ENCODE measurements at places on chromosomes 6 and 20.

DNA sequence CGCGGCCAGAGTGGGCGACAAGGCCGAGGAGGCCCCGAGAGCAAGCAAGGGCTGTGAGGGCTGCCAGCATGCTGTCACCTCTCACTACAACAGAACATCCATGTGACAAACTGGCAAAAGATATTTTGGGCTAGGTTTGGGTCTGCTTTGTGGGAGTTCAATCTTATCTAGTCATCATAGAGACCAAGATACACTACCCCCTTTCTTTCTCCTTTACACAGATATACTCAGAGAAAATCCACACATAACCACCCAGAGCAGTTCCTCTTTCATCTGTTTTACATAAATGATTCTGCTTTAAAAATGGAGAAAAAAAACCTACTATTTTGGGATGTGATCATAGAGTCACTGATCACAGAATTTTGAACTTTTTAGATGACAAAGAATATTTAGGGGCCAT lies 16.8 kb downstream of the SOX4 start:
- DNase-seq, result no peak

DNA sequence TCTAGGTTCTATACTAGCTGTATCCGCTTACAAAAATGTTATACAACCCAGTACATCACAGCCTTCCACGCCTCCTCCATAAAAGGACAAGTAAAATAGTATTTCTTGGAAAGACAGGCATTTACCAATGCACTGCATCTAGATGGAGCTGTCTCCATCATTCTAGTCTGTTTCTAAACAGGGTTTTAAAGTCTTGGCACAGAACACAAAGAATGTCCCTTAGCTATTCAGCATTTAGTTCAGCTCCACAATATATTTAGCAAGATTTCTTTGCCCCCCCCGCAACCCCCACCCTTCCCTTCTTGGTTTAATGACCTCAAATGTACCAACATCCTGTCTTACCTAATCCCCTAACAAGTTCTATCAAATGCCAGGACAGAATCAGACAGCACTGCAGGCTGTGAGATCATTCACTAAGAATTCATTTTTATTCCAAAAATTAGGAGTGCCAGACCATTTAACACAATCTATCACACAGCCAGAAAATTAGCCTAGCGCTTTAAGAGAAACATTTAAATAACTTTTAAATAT lies 198.6 kb downstream of the BACH2 start:
- DNase-seq, result no peak

DNA sequence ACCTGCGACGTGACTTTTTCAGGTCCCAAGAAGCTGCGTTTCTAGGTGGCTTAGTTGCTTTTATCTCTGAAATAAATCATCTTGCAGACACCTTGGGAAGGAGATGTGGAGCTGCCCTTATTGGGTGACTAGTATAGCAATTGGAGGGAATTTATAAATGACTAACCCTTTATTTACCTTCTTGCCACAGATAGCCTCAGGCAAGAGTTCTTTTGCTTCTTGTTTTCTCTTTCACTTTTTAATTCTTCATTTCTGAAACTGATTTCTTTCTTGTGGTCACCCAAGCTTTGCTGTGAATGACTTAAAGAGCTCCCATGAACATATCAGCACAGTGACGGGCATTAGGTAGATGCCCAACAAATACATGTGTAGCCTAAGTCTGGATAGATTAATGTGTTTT lies 3.0 kb downstream of the ADGRF4 start:
- DNase-seq, result no peak

- no peak for DNase-seq
These were observed 42.0 kb upstream of the DSN1 start for GRCh38 chr20:36815454-36816091.

DNA sequence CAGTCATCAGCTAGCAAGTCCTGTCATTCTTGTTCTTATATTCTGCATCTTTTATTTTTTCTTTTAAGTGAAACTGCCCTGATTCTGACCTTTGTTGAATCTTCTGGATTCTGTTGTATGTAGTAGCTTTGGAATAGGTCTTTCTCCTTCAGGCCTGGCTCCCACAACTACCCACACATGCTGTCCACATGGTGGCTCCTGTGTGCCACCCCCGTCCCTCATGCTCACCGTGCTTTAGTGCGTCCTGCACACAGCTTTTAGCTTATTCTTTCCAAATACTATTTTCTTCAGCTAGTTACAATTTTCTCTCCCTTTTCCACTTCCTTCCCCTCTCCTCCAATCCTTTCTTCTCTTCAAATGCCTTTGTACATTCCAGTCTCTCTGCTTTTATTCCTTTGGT lies 61.8 kb downstream of the CTNNBL1 start:
- no peak for DNase-seq

DNA sequence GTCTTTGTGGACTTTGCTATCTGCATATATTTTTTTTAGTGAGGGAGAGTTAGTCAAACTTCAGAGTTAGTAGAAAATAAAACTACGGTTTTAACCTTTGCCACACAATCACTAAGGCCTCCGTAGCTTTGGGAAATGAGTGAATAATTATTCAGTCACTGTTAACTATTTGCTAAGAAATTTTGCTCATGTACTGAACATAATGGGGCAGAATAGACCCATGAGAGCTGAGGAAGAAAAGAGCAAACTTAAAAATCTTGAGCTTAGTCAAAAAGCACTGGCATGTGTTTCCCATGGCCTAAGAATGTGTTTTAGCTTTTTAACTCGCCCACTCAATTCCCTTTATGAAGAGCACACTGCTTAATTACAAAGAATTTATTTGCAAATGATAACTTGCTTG lies 60.4 kb upstream of the SUPT3H start:
- DNase-seq, result no peak

DNA sequence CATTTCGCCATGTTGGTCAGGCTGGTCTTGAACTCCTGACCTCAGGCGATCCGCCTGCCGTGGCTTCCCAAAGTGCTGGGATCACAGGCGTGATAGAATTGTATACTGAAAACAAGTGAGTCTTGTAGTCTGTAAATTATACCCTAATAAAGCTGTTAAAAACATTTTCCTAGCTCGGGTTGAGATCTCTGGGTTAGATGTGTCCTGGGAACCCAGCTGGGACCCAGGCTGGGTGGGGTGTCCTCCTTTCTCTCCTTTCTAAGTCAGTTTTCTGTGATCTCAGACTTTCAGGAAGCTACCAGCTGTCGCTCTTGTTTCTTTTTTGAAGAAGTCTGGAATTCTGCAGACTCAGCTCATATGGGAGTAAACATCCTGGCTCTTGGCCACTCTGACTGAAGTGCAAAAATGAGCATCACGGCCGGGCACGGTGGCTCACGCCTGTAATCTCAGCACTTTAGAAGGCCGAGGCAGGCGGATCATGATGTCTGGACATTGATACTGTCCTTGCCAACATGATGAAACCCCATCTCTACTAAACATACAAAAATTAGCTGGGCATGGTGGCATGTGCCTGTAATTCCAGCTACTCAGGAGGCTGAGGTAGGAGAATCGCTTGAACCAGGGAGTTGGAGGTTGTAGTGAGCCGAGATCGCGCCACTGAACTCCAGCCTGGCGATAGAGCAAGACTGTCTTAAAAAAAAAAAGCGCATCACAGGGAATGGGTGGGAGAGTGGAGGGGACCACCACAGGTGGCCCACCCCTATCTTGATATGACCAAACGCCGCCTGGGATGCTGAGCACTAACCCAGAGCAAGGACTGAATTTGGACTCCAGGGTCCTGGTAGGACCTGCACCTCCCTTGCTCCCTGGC lies 9.9 kb upstream of the PCIF1 start:
- DNase-seq, result no peak

DNA sequence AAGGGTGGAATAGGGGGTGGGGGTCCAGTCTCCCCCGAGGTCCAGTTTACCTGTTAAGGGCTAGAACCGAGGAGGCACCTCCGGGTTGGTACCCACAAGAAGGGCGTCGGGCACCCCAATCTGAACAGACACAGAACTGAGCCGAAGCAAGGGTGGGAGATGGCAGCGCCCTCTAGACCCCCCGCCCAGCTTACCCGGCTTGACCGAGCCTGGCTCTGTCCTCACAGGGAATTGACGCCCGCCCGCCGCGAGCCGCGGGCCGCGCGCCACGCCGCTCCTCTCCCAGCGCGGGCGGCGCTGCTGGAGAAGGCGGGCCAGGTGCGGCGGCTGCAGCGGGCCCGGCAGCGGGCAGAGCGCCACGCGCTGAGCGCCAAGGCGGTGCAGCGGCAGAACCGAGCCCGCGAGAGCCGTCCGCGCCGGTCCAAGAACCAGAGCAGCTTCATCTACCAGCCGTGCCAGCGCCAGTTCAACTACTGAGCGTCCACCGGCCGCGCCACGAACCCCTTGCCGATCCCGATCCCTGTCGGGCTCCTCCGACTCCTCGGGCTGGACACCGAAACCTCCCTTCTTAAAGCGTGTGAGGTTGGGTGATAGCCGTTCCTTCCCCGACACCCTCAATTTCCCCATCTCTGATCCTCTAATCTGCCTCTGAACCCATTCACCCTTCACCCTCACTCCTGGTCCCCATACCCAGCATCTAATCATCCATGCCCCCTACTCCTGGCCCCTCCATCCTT lies 5.9 kb downstream of the TP53INP2 start:
- DNase-seq, result no peak

GRCh38 chr6:105318660-105319059 lies 84.2 kb downstream of the PREP start:
- DNase-seq, result no peak

- no peak for DNase-seq
These were observed 2.2 kb downstream of the NKX2-4 start for GRCh38 chr20:21395051-21395665.

GRCh38 chr6:72534236-72534635 lies 87.6 kb upstream of the KCNQ5 start:
- no peak for DNase-seq

GRCh38 chr6:31115941-31116560 lies 1.5 kb downstream of the PSORS1C1 start:
- DNase-seq, result no peak

DNA sequence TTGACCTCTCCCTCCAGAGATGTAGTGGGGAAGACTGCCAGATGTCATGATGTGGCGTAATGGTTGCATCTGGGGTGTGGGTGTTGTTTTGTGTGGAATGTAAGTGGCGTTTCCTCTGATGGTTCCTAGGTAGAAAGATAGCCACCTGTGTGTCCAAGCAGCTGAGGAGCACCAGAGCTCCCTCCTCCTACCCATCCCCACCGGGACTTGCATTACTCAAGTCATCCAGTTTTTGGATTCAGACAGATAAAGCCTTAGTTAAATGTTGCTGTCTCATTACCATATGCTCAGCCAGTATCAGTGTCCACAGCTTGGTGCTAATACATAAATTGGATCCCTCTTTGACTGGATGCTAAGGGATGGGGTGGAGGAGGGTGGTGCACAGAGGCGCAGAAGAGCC lies 282.3 kb downstream of the TBC1D7 start:
- no peak for DNase-seq

- DNase-seq, result no peak
These were observed 247.0 kb downstream of the LRFN2 start for GRCh38 chr6:40340196-40340595.

DNA sequence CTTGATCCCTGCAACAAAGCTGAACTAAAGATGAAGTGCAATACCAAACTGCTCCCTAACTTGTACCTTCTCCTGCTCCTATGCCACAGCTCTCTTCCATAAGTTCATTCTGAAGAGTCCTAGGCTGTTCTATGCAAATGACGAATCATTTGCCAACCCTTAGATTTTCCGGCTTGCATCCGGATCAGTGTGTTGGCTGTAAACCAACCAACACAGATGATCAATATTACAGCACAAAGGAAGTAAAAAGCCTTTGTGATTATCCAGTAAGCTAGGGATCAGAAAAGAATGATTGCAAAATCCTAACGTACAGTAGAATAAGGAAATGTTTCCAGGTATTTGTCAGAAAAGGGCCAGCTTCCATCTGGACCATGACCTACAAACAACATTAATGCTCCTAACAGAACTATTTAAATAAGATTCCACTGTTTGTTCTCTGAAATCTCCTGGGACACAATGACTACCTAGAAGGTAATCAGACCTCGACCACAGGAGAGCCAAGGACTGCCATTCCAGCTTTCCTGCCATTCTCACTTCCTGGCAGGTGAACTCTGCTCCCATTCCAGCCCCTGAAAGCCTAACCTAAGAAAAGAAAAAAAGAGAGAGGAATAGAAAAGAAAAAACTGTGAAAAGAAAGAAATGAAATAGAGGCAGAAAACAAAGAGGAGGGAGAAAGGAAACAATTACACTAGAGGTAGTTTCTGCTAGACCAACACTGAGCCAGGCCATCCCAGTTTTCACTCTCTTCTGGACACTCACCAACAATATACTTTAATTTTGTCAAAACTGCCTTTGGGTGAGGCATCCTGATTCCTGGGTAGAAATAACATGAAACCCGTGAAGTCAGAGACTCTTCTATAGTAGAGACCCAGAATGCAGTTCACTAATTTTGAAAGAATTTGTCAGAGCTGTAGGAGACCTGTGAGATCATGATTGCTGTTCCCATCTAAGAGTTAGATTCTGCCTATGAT lies 19.7 kb downstream of the GMDS start:
- DNase-seq, result no peak

GRCh38 chr6:125922322-125922860 lies 34.2 kb upstream of the HINT3 start:
- DNase-seq, result no peak

DNA sequence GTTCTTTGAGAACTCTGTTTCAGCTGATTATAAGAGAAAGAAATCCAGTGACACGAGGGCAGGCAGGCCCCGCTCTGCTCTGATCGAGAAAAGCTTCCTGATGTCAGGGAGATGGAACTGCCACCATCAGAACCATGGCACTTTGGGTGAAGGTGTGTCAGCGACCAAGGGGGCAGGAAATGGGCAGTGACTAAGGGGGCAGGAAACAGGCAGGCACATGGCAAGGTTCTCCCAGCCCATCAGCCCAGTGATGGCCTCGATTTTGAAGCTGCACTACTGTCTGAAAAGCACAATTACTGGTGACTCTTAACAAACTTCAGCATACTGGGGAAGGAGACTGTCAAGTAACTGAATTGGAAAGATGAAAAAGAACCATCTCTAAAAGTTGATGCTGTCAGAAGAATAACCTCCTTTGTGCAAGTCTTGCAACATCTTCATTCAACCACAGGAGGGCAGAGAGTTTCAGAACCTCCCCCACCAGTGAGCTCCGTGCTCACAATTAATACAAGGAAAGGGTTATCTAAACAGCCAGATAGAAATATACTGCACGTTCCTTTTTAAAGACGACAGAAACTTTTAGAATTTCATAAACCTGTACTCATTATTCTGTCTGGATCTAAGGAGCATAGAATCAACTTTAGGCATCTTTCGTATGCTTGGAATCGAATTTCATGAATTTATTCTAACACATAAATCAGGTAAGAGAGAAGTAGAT lies 39.1 kb downstream of the TMX4 start:
- peak; percentile 29 for DNase-seq

GRCh38 chr6:170374571-170375444 lies 68.2 kb downstream of the FAM120B start:
- DNase-seq, result no peak

Measured in CD4-positive, alpha-beta T cell treated with Interleukin-10 for 1 hour (primary cell).